Left cardiac atrium (tissue), 4 donors: ENCODE measurements at places on chromosomes 2 and 18.

DNA sequence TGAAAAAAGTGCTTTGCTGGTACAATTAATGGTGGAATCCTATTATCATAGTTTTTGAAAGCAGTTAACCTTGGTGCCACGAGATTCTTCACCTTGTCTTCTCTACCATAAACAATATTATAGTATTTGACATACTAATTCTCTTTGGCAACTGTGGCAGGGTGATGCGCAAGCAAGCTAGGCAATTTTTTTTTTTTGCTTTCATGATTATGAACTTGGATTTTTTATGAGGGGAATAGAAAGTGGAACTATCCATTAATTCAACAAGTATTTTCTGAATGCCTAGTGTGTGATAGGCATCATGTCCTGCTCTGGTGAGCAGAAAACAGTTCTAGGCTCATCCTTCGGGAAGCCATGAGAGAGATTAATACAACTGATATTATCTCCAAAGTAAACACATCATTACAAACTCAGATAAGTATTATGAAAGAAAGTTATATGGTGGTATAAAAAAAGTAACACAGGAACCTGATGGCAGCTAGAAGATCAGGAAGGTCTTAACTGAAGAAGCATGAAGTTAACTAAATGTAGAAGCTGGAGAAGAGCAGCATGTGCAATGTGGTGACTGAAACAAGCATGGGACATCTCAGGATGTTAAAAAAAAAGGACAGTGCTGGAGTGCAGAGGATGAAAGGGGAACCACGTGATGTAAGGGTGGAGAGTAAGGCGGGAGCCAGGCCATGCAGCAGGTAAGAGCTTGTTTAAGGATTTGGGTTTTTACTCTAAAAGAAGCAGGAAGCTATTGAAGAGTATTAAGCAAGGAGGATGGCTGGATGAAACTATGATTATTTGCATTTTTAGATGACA lies 113.7 kb downstream of the ZEB2 start:
- DNase-seq, result no peak

DNA sequence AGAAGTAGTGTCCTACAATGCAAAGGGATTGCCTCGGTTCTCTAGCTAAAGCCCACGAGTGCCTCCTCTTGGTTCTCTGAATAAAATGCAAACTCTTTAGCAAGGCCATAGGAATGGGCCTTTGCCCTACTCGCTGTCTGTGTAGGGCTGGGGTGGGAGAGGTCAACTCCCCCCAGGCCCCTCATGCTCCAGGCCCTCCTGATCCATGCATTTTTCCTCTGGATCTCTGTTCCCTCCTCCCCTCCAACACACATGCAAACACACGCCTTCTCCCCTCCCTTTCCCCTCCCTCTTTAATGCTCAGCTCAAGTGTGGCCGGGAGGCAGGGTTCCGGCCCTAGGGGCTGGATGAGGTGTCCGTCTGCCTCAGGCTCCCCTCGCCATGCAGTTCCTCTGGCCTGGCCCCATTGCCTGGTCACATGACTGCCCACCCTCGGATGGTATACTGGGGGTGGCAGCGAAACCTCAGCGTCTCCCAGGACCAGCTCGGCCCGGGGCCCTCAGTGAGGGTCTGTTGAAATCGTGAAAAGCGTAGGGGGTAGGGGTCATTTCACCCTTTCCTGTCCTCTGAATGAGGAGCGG lies 14.9 kb upstream of the KLF11 start:
- no peak for DNase-seq

DNA sequence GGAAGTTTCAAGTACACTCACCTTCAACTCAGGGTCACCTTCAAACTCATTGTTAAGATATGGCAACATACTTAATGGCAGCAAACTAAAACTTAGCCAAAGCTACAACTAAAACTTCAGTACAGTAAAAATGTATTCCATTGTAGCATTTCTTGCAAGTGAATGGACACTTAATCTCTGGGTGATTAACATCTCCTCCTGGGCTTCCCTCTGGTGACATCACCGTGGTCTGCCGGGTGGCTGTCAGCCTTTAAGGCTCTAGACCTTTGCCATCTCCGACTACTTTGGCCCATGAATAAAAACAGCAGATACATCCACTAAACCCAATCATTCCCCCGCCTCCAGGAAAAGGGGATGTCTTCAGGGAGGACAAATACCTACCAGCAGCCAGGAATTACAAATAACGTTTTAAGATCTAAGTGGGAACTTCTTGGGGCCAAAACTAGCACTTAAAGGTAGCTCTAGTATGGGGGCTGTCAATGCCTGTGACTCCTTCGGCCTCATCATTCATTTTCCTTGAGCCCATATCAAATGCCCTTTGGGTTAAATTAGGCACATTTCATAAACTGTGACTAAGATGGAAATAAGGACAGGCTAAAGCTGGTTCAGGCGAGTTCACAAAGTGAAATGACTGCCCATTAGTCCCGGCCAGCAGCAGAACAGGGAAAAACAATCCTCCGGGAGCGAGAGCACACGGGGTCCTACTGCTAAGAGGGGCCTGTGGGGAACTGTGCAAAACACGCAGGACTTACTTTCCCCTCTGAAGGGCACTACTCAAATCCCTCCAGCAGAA lies 1.1 kb downstream of the TFCP2L1 start:
- DNase-seq, result no peak

DNA sequence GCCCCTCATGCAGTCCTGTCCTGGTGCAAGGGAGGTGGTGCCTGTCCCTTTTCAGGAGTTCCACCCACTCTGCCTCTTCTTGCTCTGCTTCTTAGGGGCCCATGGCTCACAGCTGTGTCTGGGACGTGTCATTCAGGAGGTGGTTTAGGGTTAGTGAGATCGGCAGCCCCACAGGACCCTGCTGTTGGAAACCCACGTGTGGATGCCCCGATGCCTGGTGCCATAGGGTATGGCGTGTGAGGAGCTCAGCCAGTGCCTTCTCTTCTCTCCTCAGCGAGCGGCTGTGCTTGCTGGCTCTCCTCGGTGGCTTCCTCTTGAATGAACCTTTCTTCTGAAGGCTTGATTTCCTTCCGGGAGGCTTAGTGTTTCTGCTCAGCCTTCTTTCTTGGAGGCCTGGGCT lies 55.2 kb downstream of the LDLRAD4 start:
- no peak for DNase-seq

DNA sequence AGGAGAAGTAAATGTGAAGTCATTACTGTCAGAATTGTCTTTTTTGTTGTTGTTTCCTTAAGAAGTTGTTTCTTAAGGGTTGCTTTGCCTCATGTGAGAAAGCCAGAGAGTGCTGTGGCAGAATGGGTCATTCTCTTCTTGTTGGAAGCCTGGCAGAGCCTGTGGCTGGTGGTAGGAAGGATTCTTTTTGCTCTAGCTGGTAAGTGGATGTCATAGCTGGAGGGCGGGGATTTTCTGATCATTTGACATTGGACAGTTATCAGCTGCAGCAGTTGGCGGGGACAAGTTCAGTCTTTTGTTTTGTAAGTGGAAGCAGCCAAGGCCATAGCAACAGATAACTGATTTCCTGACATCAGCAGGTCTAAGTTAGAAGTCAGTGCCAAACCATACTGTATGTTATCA lies 5.5 kb upstream of the RMDN2 start:
- DNase-seq, result peak; percentile 32

GRCh38 chr18:79413025-79413424 lies 17.3 kb downstream of the NFATC1 start:
- peak; percentile 7 for DNase-seq

DNA sequence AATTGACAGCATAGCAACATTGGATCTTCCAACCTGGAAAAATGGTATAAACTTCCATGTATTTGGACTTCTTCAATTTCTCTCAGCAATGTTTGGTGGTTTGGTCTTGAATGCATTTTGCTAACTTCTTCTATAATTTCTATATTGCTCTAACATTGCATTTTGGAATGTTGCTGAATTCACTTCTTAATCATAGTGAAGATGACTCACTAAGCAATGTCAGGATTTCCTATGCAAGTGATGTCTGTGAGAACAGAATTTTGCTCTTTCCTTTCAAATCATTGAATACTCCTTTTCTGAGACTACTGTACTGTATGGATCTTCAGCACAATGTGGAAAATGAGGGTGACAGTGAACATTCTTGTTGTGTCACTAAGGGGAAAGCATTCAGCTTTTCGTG lies 28.9 kb upstream of the CDH19 start:
- DNase-seq, result no peak

GRCh38 chr2:23703037-23703582 lies 223.8 kb downstream of the ATAD2B start:
- DNase-seq, result no peak

DNA sequence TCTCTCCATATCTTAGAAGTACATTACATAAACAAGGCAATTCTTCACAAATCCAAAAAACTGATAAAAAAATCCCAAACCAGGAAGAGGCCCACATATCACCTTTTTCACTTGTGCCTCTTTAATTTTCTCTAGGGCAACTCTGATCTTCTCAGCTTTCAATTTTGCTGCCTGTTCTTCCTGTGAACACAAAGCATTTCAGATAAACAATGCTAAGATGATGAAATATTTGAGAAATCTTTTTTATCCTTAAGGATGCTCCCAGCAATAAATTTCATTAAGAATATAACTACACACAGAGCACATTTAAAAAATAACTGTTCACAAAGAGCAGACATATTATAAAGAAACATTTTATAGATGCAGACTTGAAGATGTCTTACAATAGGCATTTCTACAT lies 73.4 kb downstream of the RAPH1 start:
- no peak for DNase-seq

DNA sequence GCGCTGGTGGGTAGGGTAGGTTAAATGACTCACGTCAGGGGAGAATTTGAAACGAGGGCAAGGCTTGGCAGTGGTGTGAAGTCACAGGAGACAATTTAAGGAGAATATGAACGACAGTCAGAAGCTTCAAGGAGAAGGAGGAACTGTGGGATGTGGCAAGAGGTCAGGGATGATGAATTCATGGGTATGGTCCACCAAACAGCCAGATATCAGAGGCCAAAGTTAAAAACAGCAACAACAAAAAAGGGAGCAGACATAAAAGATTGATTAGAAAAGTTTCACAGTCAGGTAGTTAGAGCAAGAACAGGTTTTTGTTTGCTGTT lies 1.4 kb upstream of the ZNF396 start:
- no peak for DNase-seq

- no peak for DNase-seq
Observed at GRCh38 chr2:240231838-240232244, 91.4 kb upstream of the OTOS start.

- no peak for DNase-seq
Observed at GRCh38 chr2:36459725-36460137, 104.2 kb downstream of the CRIM1 start.

DNA sequence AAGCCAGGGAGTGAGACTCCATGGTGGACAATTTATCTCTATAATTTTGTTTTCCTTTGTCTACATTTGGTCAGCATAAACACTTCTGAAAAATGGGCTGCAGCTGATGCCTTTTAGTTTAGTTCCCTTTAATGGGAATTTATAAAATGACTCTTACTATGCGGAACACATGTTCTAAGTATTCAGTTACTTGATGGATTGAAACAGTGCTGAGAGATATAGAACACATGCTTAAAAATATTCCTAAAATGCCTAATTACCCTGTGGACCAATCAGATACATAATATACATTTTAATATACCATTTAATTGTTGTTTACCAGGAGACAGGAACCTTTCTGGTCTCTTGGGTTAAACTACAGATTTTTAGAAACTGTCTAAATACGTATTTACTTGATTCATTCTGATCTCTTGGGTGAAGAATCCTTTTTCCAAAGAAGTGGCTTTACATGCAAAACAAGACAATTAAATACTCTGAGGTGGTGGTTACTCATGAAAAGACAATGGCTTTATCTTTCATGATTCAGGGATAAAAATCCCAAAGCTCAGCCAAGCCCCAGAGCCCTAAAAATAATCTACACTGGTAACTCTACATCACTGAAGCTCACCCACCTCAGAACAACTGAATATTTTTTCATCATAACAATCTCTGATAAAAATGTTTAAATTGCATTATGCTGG lies 128.1 kb upstream of the SERTAD2 start:
- no peak for DNase-seq

- DNase-seq, result no peak
Observed at GRCh38 chr18:61397222-61397621, 64.0 kb downstream of the CDH20 start.
